ENCODE measurements at places on chromosomes 7 and 10.
A peak's percentile ranks its signal among the peaks of the same experiment; 100 is the strongest.

DNA sequence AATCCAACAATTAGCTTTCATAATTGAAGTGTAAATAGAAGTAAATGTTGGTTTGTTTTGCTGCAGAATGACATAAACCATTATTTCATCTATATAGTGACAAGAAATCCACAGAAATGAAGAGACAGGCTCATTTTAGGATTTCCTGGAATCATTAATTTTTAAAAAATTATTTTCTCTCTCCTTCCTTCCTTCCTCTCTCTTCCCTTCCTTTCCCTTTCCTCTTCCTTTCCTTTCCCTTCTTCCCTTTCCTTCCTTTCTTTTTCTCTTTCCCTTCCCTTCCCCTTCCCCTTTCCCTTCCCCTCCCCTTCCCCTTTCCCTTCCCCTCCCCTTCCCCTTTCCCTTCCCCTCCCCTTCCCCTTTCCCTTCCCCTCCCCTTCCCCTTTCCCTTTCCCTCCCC lies 51.2 kb upstream of the KMT2C start:
- DNase-seq: no peak

GRCh38 chr10:125291836-125292235 lies 131.5 kb upstream of the CTBP2 start:
- no peak for DNase-seq

- DNase-seq: no peak
Measured at GRCh38 chr10:68032113-68032512, 43.0 kb downstream of the HERC4 start.

GRCh38 chr7:91814189-91814588 lies 66.3 kb downstream of the MTERF1 start:
- DNase-seq: no peak

- DNase-seq: no peak
Measured at GRCh38 chr7:129458171-129458570, 23.9 kb downstream of the STRIP2 start.

- DNase-seq: no peak
Measured at GRCh38 chr10:74382663-74383062, 231.6 kb downstream of the ADK start.

GRCh38 chr7:126302639-126303038 lies 950.1 kb downstream of the GRM8 start:
- no peak for DNase-seq

- DNase-seq: no peak
Measured at GRCh38 chr7:44388089-44388970, 62.9 kb upstream of the CAMK2B start.

GRCh38 chr7:142556740-142557139 lies 192.5 kb upstream of the PRSS1 start:
- no peak for DNase-seq

DNA sequence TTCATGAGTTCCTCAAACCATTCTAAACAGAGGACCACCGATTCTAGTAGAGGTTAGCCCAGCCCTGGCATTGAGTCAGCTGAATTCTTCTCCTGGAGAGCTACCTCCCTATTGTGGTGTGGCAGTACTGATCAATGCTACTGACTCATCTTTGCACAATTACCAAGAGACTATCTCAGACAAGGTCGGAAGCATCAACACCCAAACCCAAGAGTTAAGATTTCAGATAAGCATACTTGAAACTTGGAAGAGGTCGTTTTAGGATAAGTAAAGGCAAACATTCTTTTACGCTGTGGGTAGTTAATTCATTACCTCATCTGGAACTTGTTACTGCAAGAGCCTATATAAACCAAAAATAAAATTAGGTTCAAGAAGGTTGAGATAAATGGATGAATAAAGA lies 154.6 kb upstream of the NRBF2 start:
- no peak for DNase-seq

DNA sequence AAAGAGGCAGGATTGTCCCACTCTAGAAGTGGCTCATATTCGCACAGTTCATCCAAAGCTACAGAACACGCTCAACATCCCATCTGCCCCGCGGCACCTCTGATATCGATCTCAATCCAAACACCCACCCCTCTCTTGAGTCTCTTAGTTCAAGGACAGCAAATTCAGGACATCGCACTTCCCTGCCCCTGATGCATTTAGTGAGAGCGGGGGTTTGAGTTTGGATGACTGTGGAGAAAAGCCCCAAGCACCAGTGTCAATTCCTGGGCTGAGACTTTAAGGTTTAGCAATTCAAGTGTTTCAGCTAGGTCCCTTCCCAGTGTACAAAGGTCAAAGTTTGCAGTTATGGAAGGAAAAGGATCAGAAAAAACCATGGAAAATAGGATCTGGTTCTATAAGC lies 166.2 kb downstream of the LYZL1 start:
- no peak for DNase-seq

DNA sequence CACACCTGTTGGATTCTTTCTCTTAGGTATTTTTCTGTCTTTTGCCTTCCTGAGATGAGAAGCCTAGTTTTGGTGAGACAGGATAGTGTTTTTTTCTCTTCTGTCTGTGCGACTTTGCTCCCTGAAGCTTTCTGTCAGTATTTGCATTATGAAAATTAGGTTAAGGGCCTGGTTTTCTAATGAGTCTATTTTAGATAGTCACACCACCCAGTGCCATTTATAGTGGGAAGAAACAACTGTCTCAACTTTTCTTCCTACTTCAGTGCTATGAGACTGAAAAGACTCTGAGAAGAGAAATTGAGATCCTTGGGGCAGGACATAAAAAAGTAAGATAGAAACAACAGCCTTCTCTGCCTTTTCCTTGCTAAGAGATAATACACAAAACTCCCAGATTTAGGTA lies 53.6 kb downstream of the MINPP1 start:
- DNase-seq: no peak

- DNase-seq: no peak
Measured at GRCh38 chr10:71746344-71747037, 26.8 kb downstream of the VSIR start.

DNA sequence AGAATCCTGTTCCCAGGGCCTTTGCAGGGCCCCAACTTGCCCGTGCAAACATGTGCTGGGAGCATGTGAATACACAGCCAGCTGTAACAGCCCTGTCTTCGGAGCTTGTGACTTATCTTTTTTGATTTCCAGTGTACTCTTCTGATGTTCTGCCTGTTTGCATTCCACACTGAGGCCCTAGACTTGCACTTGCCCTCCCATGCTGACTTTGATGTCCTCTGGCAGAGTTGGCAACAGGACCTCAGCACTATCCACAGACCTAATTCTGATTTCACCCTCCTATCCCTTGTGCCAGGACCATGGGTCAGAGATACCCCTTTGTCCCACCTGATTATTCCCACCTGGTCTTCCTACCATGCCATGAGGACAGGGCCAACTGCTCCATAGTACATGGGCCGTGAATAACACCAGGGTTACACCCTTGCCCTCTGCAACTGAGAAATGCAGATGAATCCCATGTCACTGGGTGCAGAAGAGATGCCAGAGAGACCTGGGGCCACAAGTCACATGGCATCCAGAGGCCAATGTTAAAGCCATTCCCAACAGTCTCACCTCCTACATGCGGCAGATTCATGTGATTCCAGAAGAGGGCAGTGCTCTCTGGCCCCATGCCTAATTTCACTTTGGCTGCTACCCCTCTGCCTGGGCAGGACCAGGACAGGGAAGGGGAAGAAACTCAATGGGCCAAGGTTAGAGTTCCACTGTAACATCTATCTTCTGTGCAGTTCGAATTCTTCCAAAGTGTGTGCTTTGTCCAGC lies 43.0 kb downstream of the SCRN1 start:
- no peak for DNase-seq

- no peak for DNase-seq
Measured at GRCh38 chr10:133359554-133359971, 1.7 kb upstream of the FUOM start.

GRCh38 chr10:88582806-88583583 lies at the start of gene RNLS:
Gene RNLS (minus strand): TSS chr10:88583318.
- peak; percentile 57 for DNase-seq

All from activated naive CD4-positive, alpha-beta T cell (primary cell).